ENCODE measurements at places on chromosomes 7 and 10. TPM values are rescaled to one million over a fixed set of nuclear protein-coding genes. Genes with fewer than 3 reads are reported as not detected.

GRCh38 chr7:52830801-52831200 lies 204.6 kb upstream of the POM121L12 start:
- no peak for DNase-seq

The CCDC172 gene
- not detected for total RNA-seq

DNA sequence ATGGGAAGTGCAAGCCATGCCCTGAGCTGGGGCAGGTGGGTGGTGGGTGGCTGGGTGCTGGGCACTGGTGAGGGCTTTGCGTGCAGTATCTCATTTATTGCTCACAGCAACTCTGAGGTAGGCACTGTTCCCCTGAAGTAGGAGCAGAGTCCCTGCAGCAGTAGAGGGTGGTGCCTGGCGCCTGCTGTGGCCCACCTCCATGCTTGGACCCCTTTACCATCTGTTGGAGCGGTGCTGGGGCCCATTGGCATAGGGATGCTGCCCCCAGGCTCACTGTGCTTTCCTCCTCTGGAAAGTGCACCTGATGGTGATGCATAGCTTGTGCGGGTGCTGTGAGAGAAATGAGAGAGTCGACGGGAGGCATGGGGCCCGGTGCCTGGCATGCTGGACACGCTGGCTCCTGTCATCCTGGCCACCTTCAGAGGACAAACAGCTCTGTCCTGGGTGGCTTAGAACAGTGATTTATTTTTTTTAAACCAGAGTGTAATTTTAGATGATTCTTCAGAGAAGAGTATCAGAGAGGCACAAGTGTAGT lies 10.4 kb downstream of the SFRP5 start:
- no peak for DNase-seq

GRCh38 chr7:15326044-15326644 lies 235.7 kb downstream of the AGMO start:
- peak; percentile 18 for DNase-seq

DNA sequence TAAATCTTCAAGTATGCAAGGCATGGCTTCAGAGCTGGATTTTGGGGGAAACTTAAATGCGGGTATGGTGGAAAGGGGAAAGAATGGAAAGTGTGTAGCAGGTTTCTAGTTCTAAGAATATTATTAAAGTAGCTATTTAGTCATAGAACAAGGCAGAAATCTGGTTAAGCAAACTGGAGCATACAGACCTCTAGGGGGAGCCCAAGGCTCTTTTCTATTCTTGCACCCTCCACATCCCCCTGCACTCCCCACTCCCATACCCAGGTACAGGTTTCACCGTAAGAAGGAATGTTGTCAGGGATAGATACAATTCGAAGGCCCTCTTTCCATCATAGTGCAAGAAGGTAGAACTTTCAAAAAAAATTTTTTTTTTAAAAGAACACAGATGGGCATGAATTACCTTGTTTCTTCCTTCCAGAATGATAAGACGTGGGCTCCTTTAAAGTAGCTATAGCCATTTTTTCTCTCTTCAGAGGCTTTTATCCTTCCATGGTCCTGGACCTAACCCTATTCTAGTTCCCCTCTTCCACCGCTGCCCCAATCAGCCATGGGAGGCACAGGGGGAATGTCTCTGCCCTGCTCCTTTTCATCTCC lies 41.5 kb upstream of the SMIM30 start:
- DNase-seq = no peak

The UPP1 gene
- total RNA-seq = 54.2 TPM

- DNase-seq = no peak
Measured at GRCh38 chr7:134674424-134674823, 27.8 kb downstream of the BPGM start.

GRCh38 chr10:14126697-14127440 lies 203.9 kb downstream of the FRMD4A start:
- DNase-seq = peak; percentile 37

DNA sequence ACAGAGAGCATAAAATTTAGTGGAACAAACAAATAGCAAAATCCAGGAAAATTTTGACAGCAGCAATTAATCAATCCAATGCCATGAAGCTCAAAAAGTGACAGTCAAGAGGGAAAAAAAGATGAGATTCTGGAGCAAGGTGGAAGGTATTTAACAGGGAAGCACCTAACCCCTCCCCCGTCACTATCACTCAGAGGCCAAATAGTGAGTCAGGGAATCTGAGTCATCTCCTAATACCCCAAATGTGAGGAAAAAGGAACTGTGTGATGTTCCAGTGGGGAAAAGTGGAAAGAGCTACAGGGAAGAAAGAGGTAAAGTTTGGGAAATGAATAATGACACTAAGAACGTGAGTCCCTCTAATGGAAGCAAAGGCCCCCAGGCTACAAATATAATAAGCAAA lies 113.2 kb upstream of the PHF14 start:
- DNase-seq = no peak

- DNase-seq = no peak
Measured at GRCh38 chr7:103474956-103475355, 28.9 kb upstream of the SLC26A5 start.

The DNAJC12 gene
- total RNA-seq = 2.1 TPM

GRCh38 chr10:127552446-127552845 lies 3.3 kb downstream of the NPS start:
- no peak for DNase-seq

GRCh38 chr10:11046776-11047160 lies 29.1 kb downstream of the CELF2 start:
- DNase-seq = no peak

DNA sequence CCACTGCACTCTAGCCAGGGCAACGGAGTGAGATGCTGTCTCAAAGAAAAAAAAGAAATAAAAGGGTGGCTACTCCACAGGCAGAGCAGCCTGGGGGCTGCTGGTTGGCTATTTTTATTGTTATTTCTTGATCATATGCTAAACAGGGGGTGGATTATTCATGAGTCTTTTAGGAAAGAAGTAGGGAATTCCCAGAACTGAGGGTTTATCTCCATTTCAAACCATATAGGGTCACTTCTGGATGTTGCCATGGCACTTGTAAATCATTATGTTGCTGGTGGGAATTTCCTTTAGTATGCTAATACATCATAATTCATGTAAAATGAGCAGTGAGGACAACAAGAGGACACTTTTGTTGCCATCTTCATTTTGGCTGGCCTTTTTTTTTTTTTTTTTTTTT lies 52.1 kb upstream of the GHITM start:
- DNase-seq = no peak

DNA sequence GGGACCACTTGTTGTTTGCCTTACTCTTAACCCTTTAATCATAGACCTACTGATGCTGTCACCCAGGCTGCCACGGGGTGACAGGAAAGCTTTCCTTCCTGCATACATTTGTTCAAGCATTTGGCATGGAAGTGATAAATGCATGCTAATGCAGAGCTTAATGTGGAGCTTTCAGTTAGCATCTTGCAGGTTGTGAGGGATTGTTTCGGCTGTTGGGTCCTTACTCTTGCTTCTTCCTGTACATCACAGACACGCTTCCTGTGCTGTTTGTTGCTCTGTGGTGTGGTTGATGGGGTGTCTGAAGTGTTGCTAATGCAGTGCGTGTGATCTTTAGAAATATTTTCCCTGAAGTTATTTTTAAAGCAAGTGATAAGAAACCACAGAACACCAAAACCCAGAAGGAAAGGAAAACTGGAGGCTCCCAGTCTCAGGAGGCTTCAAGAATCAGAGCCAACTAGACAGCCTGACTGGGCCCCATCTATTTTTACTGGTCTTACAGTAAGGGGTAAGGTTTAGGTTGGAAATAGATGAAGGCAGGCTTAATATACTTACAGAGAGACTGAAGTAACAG lies 143.1 kb downstream of the CHN2 start:
- DNase-seq = peak; percentile 77

GRCh38 chr10:71920540-71921323 lies 43.5 kb upstream of the CHST3 start:
- peak; percentile 11 for DNase-seq

DNA sequence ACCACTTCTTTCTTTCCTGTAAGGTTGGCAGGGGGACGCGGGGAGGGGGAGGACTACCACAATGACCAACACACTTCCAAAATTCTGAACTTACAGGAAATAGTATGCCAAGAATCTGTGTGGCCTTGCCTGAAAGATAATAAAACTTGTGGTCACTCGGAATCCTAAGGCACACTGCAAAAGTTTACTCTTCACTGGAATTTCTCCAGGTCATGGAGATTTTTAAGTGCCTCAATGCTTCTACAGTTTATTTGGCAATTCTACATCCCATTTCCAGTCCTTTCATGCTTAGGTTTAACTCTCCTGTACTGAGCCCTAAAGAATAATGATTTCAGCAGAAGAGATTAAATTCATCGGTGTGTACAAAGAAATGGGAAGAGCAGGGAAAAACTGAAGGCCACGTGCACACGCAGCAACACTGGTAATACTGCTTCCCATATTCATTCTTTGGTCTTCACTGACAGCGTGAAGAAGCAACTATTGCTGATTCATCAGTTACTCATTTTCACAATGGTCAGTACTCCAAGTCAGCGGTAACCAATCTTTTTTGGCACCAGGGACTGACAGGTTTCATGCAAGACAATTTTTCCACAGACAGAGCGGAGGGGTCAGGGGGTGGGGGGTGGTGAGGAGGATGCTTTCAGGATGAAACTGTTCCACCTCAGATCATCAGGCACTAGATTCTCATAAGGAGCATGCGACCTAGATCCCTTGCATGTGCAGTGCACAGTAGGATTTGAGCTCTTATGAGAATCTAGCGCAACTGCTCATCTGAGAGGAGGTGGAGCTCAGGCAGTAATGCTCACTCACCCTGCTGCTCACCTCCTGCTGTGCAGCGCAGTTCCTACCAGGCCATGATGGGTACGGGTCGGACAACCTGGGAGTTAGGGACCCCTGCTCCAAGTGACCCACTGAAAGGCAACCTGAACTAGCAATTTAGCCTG lies 9.8 kb downstream of the LARP4B start:
- DNase-seq = peak; percentile 85

GRCh38 chr10:36675458-36675880 lies 449.9 kb upstream of the ANKRD30A start:
- DNase-seq = peak; percentile 86

DNA sequence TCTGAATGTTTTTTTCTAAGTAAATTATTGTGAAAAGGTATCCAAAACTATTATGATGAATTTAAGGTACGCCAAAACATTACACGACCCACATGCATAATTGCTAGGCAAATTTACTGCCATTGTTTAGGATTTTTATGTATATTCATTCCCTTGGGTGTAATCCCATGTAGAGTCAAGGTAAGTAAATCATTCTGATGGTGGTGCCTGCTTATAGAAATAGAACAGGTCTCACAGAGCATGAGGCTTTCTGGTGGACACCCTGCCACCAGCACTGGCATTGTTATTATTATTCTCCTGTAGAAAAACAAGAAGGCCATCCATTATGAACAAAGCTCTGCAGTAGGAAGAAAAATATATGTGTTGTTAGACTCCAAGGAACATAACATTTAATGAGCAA lies 111.7 kb upstream of the ZNF804B start:
- no peak for DNase-seq

DNA sequence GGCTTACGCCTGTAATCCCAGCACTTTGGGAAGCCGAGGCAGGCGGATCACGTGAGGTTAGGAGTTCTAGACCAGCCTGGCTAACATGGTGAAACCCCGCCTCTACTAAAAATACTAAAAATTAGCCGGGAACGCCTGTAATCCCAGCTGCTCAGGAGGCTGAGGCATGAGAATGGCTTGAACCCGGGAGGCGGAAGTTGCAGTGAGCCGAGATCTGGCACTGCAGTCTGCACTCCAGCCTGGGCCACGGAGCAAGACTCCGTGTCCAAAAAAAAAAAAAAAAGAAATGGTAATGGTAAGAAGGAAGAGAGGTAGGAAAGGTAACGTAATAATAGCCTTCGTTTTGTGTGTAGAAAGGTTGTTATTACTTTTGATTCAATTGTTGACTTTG lies 1.2 kb downstream of the HSPA14 start:
- no peak for DNase-seq

DNA sequence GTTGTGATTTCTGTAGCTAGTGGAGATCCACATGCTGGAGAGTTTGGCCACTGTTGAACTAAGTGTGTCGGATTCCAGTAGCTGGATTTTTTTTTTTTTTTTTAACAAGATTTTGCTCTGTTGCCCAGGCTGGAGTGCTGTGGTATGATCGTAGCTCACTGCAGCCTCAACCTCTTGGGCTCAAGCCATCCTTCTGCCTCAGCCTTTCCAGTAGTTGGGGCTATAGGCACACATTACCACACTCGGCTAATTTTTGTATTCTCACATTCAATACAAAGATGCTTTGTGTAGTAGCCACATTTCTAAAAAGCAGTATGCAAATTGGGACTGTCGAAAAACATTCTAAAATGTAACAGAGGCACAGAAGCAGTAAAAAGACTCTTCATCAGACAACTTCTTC lies 63.5 kb downstream of the RABGEF1 start:
- peak; percentile 34 for DNase-seq

DNA sequence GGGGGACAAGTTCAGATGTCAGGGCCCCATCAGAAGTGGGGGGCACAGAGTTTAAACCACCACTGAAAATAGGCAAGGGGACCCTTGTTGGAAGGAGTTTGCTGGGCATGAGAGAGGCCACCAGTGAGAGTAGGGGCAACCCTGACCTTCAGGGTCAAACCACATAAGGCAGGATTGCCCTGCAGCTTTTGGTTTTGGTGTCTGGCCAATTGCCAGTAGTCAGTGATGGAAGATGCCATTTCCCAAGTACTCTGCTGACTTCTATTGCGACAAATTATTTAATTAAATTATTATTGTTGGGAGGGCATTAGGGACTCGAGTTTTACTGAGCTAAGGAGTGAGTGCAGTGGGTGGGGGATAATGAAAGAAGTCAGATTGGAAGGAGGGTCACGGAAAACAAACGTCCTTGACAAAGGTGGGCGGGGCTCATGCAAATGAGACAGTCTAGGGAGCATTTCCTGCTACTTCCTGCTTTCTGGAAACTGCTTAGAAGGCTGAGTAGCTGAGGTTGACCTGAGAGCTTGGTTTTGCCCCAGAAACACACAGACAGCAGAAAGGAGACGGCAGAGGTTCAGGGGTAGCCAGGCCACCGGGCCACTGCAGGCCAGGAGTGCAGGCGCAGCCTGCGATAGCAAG lies 74.2 kb upstream of the ANLN start:
- DNase-seq = no peak

GRCh38 chr7:70512761-70513160 lies 619.2 kb upstream of the GALNT17 start:
- no peak for DNase-seq

DNA sequence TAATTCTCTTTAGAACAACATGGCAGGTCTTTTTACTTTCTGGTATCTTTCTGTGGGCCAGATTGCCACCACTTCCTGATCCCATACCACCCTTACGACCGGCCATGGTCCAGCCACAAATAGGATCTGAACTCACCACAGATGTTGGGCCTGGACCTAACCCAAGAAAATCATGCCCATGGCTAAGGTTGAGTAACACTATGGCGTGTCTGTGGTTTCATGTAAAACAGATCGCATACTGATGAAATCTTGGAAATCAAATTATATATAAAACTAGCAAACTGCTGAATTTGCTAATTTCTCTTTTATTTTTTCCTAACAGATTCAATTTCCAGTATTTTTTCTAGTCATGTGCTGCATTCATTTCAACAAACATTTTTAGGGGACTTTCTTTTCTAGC lies 77.2 kb downstream of the CH25H start:
- DNase-seq = peak; percentile 75

- no peak for DNase-seq
Measured at GRCh38 chr10:73828161-73828560, 16.8 kb upstream of the NDST2 start.

Measured in astrocyte (in vitro differentiated cells and primary cell).